NCI-H2171 (cell line): ENCODE measurements at places on chromosomes 5 and 9.

DNA sequence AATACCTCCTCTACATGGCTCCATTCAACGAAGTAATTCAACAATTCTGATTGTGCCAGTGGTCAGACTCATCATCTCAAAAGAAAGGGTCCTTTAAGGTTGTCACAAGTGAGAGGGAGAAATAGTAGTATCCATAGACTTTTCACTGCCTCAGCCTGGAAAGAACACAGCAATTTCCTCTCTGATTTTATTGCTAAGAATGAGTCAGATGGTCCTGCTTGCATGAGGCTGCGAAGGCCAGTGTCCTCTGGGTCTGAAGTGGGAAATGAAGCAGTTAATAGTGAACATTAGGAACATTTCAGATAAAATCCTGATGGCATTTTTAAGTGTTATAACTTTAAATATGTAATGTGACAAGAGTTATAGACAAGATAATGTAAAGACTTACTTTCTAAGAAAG, 979.0 kb downstream of the EFNA5 start:
- DNase-seq = no peak

- DNase-seq = peak; percentile 63
Observed at GRCh38 chr9:69389437-69389995, 64.5 kb downstream of the ENTREP1 start.

GRCh38 chr5:165837286-165837685, 2331.9 kb downstream of the MAT2B start:
- no peak for DNase-seq

DNA sequence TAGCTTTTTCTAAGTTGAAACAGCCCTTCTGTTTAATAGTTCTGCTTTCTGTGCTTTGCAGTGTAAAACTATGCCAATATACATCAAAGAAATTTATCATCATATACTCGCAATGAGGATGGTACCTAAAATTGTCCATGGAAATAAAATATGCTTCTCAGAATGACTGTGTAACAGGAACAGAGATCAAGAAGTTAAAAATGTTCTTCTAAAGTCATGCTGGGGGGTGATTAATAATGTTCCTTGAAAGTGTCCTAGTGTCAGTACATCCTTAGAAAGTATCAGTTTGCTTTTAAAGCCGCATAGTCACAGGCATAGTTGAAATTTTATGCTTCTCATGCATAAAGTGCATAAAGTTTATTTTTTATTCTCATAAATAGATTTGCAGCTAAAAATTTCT, 4.0 kb upstream of the LRRC70 start:
- no peak for DNase-seq

GRCh38 chr9:38036359-38037084, 32.5 kb downstream of the SHB start:
- no peak for DNase-seq

DNA sequence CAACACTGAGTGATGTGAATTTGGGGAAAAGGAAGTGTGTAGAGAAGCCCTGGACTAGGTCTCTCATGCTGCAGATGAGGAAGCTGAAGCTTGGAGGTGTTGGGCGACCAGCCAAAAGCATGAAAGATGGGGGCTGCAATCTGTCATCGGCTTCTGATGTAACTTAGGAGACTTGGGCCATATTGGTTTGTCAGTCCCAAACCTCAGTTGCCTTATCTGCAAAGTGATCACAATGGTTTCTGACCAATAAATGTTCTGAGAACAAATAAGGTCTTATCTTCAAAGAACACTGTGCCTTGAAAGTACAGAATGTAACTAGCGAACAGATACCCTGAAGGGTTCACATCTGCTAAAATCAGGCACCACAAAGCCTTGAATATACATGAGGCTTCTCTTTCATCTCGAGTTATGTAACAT, 198.4 kb upstream of the NR3C1 start:
- DNase-seq = no peak

DNA sequence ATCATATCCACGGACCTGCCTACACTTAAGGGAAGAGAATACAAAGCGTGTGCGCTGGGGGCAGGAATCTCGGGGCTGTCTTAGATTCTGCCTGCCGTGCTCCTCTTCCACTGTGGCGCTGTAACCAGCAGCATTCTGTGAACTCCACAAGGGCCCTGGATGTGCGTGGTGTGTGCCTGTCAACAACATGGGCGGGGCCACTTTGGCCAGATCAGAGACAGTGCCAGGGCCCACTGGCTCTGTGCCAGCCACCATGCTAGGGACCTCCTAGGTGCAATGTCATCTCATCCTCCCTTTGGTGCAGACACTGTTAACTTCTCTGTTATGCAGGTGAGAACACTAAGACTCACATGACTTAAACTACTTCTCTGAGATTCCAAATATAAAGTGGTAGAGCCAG, 113.7 kb downstream of the COL23A1 start:
- no peak for DNase-seq
